ENCODE measurements at places on chromosomes 13 and 19.

- DNase-seq: no peak
Observed at GRCh38 chr13:109862627-109863026, 76.2 kb upstream of the IRS2 start.

DNA sequence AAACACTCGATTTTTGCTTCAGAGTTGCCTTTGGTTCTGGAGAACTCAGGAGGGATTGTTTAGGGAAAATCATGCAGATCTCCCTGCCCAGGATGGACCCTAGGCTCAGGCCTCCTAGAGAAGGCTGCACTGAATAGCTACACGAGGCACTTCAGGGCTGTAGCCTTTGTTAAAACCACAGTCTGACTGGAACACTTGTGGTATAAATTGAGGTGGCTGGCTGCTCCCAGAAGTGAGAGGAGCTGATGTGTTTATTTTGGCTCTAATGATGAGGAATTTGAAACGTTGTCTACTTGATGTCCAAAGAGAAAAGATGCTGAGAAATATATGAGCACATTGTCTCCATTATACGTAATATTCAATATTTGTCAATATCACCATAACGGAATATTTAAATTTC lies 762.1 kb upstream of the ARGLU1 start:
- no peak for DNase-seq

- no peak for DNase-seq
Observed at GRCh38 chr13:32791545-32792172, 205.4 kb downstream of the PDS5B start.

DNA sequence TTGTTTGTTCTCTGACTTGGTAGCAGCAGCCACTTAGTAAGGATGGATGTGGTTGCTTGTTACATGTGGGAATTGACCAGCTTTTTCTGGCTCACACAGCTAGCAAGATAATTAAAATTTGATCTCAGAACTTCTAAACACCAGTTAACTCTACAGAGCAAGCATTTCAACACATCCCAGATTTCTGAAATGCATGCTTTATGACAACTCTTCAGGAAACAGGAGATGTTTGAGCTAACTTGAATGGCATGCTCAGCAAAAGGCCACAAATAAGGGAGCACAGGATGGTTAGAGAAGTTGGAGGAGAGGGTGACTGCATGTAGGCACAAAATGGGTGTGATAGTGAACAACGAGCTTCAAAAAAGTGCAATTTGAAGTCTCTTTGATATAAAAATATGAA lies 167.1 kb upstream of the SPRY2 start:
- DNase-seq: no peak

DNA sequence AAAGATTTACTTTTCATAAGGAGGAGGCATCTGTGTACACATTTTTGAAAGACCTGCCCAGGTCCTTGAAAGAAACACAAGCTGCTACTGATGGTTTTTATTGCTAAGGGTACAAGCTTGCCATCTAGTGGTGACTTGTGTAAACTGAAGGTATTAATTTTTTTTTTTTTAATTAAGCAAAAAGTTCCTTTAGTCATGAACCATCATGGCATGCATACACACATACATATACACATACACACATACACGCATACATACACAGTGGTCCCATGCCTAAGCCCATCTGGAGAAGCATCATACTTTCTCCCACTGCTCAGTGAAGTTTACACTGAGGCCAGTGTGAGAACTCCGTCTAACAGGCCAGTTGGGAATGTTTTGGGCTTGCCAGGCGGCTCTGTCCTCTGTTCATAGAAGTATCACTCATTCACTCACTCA lies 312.5 kb downstream of the DCLK1 start:
- DNase-seq: peak; percentile 25

- no peak for DNase-seq
Observed at GRCh38 chr13:101875091-101875490, 422.6 kb downstream of the ITGBL1 start.

DNA sequence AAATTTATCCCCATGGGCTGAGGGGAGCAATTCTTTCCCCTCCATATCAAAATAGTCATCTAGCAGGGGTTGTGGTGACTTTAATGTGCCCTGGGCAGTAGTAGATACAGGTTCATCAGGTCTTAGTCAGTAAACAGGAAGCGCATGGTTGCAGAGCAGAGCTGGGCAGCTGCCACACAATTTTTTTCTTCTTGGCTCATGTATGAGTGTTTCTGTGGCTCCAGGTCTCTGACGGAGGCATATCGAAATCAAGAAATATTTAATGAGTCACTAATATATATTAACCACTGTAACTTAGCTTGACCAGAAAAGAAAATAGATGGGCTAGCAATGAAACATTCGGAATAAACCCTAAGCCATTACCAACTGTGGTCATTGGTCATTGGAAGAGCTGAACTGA lies 68.4 kb upstream of the UBL3 start:
- DNase-seq: no peak

DNA sequence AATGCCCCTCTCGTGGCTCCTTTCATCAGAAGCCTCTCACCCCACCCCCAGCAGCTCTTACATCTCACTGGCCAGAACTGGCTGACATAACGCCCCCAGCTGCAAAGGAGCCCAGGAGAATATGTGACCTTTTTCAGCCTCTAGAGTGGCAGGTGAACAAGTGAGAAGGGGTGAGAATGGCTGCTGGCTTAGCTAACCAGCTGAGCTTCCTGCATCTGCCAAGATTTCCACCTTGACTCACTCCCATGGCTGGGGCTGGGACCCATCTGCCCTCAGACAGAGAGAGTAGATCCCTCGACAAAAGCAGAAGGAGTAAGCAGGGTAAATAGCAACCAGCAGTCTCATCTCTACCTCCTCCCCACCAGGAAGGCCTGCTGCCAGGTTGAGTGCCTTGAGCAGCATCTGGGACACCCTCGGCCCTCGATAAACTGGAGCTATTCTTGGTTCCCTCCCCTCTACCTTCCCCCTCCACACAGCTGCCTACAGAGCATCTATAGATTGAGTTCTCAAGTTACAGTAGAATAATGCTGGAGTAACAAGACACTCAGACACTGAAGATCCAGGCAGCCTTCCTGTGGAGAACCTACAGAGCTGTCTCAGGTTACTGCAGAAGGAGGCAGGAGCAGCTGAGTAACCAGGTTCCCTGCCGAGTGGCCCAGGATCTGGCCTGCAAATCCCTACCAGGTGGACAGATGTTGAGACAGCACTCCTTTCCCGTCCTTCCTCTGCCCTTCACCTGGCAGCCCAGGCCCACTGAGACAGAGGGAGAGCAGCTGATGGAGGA lies 15.5 kb downstream of the KASH5 start:
- peak; percentile 99 for DNase-seq

- DNase-seq: peak; percentile 25
Observed at GRCh38 chr19:8252922-8253589, 43.9 kb downstream of the CERS4 start.

DNA sequence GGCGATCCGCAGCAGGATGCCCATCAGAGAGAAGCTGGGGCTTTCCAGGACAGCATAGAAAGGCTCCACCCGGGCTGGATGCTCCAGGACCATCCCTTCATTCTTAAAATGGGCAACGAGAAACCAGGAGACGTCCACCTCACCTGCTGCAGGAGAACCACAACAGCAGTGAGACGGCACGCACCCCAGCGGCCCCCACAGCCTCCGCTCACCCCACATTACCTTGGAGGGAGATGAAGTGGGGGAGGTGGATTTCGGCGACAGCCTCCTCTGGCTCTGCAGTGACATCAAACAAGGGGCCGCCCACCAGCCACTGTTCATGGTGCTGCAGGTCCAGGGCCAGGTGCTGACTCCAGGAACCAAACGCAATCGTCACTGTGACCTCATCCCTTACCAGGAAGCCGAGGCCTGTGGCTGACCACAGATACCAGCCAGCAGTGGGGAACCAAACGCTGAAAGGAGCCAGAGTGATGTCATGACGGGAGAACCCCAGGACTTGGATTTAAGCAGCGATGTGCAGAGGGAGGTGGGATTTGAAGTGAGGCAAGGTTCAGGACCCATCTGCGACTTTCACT lies 25.1 kb downstream of the CARD8 start:
- no peak for DNase-seq

DNA sequence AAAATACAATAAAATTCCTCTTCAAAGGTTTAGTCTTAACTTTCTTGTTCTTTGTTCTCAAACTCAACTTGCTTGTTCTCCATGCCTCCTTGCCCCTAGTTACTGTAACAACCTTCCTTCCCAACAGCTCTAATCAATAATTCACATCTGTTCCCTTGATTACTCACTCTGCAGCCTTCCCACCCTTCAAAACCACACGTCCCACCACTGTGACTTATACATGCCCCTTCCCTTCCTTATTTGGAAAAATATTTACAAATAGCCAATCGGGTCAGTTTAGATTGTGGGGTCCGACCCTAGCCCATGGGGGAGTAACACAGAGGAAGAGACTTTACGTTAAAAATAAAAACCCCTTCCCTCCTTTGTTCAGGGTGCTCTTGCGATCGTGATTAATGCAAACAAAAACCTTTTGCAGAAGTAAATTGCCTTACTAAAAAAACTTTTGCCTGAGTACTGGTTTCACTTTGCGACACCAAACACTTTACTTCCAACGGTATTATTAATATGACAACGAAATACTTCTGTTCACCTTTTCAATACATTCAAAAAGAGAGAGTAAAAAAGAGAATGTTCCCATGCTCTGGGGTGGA lies 512 bp upstream of the ZNF93 start:
- DNase-seq: no peak

GRCh38 chr13:98951266-98951665 lies 26.6 kb downstream of the DOCK9 start:
- DNase-seq: no peak

DNA sequence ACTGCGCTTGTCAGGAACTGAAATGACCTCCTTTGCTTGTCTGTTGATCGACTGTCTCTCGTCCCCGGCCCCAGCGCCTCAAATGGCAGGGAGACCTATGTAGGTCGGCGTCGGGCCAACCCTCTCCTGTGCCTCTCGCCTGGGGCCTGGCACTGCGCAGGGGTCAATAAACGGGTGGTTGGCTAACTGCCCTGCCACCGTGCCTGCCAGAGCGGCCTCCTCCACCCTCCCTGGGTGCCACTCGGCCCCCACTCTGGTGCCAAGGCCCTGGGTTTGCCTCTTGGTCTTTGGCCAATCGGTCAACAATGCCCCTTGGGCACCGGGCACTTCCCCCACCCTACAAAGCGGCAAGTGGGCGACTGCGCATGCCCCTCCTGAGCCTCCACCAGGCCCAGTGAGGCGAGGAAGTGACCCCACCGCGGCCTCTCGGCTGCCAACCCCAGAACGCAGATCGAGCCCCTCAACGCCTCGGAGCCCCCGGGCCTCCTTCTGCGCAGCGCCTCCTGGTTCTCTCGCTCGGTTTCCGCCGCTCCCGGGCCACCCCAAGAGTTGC lies 1.1 kb downstream of the KEAP1 start:
- no peak for DNase-seq

GRCh38 chr13:41344358-41344757 lies 33.3 kb downstream of the NAA16 start:
- no peak for DNase-seq

- no peak for DNase-seq
Observed at GRCh38 chr19:18698321-18699167, 15.1 kb downstream of the CRTC1 start.

DNA sequence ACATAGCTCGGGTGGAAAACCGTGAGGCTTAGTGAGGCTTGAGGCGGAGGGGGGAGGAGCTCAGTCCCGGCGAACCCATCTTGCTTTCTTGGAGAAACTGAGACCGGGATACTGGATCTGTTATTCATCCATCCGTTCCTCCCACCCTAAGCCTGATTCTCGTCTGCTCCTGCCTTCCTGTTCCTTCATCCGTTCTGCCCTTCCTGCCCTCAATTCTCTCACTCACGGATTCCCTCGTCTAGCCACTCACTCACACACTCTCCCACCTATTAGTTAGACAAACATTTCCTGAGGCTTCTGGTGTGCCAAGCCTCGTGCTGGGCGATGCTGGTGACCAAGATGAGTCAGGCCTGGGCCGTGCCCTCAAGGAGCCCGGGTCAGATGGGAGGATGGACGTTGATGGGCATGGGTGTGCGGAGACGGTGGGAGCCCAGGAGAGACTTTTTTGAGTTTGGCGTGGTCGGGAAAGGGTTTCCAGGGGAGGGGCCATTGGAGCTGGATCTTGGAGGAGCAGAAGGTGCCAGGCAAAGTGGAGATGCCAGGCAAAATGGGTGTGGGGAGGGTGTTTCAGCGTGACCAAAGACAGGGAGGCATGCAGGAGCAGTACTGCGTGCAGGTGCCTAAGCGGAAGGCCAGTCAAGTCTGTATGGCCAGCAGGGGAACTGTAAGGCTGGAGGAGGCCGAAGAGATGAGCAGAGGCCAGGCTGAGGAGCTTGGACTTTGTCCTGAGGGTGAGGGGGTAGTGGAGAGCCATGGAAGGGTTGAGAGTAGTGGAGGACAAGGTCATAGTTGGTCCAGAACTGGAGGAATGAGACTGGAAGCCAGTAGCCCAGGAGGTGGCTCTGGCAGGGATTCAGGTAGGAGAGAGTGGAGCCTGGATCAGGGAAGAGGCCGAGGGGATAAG lies 7.4 kb upstream of the CNFN start:
- no peak for DNase-seq

DNA sequence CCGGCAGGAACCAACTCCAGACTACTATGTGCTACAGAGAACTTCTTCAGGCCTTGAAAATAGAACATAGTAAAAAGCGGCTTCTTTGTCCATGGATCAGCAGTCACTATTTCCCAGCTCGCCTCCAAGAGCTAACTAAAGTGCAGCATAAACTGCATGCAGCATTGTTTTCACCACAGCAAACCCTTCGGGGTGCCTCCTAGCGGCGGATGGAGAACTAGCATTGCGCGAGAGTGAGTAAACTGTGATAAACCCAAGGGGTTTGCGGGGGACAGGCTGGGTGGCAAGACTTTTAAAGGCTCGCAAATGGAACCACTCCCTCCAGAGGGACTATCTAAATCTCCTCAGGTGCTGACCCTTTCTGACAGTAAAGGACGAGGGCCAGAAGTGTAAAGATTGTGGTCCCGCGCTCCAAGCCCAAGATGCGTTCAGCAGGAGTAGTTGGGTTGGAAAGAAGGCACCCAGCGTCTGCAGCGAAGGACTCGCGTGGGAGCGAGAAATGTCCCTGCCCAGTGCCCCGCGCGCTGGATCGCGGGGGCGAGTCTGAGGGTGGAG lies 21.5 kb upstream of the SGCG start:
- DNase-seq: no peak

DNA sequence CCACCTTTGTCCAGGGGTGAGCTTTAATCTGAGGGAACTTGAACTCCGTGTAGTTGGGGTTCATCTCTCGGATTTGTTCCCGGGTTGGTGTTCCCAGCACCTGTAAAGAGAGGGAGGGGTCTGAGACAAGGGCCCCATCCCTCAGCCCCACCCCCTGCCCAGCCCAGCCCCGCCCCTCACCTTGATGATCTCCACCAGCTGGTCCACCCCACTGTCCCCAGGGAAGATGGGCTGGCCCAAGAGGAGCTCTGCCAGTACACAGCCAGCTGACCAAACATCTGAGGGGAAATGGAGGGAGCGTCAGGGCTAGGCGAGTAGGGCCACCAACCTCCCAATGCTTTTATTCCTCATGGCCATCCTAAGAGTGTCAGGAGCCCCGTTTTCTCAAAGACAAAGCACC lies 9.3 kb downstream of the GSK3A start:
- DNase-seq: no peak

- no peak for DNase-seq
Observed at GRCh38 chr13:66640231-66640630, 589.9 kb downstream of the PCDH9 start.

- DNase-seq: no peak
Observed at GRCh38 chr13:28394422-28394821, 100.5 kb downstream of the FLT1 start.
